ENCODE measurements at places on chromosomes 12 and 14.

DNA sequence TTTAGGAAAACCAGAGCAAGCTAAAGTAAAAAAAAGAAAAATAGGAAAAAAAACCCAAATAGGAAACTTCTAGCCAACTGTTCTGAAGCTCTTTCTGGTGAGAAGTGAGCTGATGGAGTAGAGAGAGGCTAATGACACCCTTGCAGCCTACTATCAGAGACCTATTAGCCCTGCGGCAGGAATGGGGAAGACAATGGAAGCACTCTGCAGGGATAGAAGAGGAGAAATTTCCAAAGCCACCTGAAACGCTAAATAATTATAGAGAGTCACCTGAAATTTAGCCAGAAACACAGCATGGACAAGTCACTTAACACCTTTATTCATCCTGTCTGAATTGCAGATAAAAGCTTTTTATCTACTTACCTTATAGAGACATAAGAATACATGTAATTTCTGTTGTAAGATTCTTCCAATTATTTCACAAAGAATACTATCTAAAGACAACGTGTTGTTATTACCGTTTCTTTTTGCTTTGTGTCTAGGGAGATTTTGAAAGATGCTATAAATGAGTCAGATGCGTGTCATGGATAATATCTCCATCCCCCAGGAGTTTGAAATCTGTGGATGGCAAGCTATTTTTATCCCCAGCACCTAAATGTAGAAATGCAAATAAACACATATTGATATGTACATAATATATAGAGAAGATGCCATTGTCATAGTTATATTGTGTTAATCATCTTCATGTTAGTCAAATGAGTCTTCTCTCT lies 138.6 kb downstream of the TPH2 start:
- DNase-seq = no peak

GRCh38 chr12:29455087-29455486 lies 42.4 kb downstream of the OVCH1 start:
- DNase-seq = no peak

GRCh38 chr12:59115526-59115925 lies 195.2 kb upstream of the LRIG3 start:
- DNase-seq = no peak

- no peak for DNase-seq
These were observed 34.7 kb upstream of the YY1 start for GRCh38 chr14:100203962-100204834.

GRCh38 chr14:44846232-44846824 lies 115.4 kb downstream of the KLHL28 start:
- no peak for DNase-seq

DNA sequence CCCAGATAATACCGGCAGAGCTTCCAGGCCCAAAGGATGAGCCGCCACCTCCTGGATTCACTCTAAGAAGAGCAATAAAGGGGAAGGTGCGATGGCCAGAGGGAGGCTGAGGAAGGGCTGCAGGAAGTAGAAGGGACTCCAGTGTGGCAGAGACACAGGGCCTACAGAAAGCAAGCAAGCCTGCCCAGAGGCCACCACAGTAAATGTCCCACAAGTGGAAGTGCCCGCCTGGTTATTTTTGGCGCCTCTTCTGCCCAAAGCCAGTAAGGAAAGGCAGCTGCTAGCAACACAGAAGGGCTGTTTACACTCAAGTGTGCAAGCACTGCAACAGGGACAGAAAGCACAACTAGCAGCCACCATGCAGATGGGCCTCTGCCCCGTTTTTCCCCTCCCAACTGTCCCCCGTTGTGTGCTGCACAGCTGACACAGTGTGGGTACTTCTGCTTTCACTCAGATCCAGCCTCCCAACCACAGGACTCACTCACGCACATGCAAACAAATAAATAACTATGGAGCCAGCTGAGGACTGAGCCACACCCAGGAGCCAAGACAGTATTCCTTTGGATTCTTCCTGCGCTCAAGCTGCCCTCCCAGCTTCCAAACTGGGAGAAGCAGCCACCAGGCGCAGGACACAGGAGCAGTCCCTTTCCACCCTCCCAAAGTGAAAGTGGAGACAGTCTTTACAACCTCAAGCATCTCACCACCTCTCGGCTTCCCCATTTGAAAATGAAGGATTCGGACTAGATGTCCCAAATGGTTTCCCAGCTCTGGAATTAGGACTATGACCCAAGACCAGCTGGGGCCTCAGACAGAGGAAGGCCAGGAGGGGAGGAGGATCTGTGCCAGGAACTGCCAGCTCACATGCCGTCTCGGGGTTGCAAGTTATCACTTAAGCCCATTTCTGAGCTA lies 40.0 kb upstream of the PNMA1 start:
- DNase-seq = peak; percentile 71

- DNase-seq = peak; percentile 35
These were observed at the start of gene CEP170B for GRCh38 chr14:104865081-104865630. Gene CEP170B (plus strand): TSS chr14:104865268. CDS start chr14:104868451, 3,183 bp downstream.
